Activated CD4-positive, alpha-beta T cell treated with anti-CD3 and anti-CD28 coated beads, Interleukin-2, amount 10 ng/mL, durations not matched to agents 24 days and 14 days (primary cell): ENCODE measurements at places on chromosomes 12 and 14.

DNA sequence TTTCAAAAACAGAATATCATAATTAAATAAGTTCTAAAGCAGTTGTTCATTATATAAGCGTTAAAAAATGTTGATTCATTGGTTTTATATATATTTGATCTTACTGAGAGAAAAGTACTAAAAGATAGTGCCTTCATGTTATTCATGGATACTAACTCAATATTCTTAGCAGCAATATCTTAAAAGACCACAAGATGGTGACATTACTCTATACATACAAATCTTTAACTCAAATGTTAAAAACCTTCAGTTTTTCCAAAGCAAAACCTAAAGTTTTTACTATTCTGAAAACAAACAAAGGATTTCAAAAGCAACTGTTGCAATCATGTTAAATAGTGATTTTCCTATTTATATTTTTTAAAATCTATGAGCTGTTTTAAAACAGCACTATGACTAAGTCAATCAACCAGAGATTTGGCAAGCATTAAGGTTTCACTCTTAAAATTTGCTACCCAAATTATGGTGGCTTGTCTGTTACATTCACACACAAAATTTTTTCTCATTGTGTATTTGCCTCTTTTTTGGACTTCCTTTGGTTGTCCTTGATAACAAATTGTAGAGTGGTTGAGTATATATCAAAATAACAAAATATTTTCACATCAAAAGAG, 50.1 kb upstream of the RERGL start:
- DNase-seq, result no peak

GRCh38 chr14:79040790-79041189, 870.6 kb downstream of the NRXN3 start:
- no peak for DNase-seq

GRCh38 chr12:56839915-56840325, 76.8 kb downstream of the HSD17B6 start:
- DNase-seq, result peak; percentile 71

DNA sequence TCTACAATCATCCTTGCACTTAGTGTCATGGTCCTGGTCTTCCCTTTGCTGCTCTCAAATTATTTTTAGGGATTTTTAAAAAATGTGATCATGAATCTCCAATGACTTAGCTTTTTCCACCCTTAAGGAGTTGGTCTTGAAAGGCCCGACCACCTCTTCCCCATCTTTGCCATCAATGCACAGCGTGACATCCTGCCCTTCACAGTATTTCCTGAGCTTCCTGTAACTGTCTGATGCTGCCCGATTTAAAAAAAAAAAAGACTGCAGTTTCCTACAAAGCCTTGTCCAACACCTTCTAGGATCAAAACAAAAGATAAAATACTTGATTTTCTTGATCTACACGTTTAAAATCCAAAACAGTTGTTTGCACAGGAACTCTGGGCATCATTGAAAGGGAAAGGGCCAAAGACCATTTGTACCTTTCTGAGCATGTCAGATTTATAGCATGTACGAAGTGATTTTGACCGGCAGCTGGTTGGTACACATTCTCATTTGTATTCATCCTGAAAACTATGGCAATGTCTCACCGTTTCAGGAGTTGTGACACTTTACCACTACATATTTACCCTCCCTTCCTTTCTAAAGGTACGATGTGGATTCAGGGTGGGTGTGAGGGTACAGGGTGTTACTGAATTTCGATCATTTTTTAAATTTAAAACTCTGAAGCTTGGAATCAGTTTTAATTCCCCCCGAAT, 7.4 kb upstream of the ELK3 start:
- no peak for DNase-seq

DNA sequence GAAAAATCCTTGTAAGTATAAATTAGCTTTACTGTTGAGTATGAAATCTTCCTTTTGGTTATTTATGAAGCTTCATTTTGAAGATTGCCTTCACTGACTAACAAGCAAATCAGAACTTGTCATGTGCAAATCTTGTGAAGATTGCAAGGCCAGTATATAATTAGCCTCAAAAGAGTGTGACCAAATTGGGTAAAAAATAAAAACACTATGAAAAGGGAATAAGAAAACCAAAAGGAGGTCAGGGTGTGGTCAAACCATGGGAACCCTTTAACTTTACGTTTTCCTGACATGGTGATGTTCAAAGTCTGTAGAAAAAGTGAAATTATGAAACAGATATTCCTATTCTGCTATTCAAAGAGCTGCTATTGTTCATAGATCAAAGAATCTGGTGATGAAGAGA, 230.3 kb downstream of the BCAT1 start:
- DNase-seq, result no peak

- DNase-seq, result no peak
These were observed 432.1 kb downstream of the CCDC91 start for GRCh38 chr12:28622406-28622805.
